ENCODE measurements at places on chromosomes 3 and 15.

DNA sequence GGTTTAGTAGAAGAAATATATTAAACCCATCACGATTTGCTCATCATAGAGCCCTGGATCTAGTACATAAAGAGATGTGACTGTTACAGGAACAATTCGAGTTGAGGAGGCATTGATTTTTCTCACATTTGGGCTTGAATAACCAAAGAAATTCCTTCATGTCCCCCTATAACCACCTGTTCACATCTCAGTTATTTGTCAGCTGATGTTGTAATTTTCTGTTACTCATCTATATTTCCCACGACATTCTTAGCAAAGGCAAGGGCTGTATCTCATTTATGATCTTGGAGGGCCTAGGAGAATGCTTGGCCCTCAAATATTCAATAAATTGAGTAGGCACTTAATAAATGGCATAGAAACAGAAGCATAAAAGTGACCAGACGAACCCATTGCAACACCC lies 36.4 kb upstream of the GYG1 start:
- no peak for DNase-seq

DNA sequence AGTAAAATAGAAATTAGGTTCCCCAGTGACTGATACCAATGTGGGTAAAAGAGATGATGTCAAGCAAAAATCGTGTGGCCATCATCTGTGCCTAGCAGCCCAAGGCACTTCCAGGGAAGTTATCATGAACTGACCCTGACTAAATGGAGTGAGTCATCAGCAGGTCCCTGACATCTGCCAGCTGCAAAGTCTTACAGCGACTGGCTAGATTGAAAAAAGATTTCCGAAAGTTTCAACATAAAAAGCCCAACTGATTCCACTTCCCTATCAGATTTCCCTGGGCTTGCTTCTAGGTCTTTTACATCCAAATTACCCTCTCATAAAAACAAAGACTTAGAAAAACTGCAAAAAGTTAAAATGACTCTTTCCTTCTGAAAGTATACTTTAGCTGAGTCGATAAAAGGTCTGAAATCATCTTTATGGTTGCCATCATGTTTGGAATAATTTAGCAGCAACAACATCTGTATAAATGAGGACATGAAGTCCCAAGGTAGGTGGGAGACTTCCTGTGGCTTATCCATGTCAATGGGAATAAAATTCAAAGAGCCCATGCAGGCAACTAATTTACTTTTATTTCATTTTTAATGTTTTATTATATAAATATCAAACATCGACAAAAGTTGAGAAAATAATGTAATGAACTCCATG lies 342.8 kb downstream of the ERC2 start:
- peak; percentile 41 for DNase-seq

- DNase-seq, result no peak
Measured at GRCh38 chr15:48842501-48842900, 31.6 kb upstream of the CEP152 start.

DNA sequence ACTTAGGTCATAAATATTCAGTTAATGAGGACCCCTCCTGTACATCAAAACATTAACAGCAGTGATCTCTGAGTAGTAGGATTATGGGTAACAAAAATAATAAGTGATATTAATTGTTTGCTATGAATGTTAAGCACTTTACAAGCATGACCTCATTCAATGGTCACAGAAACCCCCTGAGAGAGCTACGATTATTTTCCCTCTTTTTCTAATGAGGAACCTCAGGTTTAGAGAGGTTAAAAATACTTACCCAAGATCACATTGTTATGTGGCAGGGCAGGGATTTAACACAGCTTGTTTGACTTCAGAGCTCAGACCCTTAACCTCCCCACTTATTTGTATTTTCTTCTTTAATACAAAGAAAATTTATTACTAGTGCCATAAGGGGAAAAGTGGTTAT lies 228.2 kb downstream of the TBL1XR1 start:
- no peak for DNase-seq

DNA sequence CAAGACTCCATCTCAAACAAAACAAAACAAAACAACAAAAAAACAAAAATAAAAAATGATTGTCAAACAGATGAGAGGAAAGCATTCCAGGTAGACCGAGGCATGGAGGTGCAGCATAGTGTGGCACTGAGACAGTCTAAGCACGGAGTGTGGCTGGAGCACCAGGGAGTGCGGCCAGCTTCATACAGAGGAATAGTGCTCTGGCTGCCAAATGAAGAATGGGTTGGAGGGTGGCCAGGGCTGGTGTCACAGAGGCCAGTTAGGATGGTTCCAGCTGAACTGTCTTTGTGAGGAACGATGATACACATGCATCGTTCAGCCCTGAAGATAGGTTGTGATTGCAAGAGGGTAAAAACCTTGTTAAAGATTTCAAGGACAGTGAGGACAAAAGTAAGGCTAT lies 28.3 kb downstream of the MITF start:
- peak; percentile 49 for DNase-seq

DNA sequence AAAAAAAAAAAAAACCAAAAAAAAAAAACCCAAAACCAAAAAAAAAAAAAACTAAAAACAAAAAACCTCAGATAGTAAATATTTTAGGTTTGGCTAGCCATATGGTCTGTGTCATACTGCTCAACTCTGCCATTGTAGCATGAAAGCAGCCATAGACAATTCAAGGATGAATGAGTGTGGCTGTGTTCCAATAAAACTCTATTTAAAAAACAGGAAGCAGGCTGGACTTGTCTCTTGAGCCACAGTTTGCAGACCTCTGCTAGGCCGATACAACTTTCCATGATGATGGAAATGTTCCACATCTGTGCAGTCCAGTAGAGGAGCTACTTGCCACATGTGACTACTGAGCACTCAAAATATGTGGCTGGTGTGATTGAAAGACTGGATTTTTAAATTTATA lies 11.1 kb downstream of the EFCAB12 start:
- DNase-seq, result peak; percentile 32

DNA sequence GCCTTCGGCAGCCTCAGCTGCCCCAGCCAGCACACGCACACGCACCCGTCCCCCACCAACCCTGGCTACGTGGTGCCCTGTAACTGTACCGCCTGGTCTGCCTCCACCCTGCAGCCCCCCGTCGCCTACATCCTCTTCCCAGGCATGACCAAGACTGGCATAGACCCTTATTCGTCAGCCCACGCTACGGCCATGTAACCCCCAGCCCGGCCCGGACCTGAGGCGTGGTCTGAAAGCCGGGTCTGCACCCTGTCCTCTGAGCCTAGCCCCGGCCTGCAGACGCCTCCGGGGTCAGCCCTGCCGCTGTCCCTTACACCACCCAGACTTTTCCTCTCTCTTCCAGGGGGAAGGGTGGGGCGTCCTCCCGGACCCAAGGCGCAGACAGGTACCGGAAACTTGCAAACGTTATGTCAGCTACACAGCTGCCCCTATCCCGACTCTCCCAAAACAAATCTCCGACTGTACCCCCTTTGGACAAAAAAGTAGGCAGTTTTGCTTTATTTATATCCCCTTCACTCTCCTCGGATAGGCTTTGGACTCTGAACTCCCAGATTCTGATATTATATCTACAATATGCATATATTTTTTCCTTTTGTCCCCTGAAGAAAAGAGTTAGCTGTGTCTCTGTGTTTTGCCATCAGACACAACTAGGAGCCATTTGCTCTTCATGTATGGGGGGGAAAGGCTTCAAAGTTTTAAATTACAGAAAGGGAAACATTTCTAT lies 1.4 kb downstream of the SOX14 start:
- DNase-seq, result no peak
